T-helper 2 cell (primary cell): ENCODE measurements at places on chromosomes 5 and 9.

GRCh38 chr9:136209232-136209631, 4.3 kb upstream of the LHX3 start:
- no peak for DNase-seq

GRCh38 chr9:8536845-8537244, 737.3 kb upstream of the DMAC1 start:
- no peak for DNase-seq

- DNase-seq = no peak
These were observed 26.9 kb upstream of the CORO2A start for GRCh38 chr9:98219364-98219716.

DNA sequence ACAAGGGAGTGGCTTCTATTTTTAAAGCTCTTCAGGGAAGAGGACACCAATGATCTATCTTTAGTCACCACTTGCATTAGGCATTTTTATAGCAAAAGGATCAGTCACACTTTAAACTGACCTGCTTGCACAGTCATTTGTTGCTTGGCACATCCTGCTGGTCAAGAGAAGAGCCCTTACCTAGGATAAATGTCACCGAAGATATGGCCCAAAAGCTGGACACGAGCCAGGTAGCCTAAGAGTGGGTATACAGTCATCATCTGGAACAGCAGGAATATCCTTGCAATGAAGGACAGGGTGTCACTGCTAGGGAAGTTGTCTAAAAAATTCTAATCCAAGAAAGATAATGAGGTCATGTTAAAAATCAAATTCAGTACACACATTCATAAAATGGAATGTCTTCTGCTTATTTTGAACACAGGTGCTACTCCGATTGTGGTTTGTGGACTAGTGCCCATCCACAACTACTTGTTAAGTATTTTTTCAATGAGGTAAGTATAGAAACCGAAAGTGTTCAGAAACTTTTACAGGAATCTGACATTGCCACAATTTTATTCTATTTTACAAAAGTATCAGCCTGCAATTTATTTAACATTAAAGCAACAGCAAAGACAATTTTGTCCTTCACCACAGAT, 78.4 kb downstream of the SLC38A9 start:
- DNase-seq = no peak

DNA sequence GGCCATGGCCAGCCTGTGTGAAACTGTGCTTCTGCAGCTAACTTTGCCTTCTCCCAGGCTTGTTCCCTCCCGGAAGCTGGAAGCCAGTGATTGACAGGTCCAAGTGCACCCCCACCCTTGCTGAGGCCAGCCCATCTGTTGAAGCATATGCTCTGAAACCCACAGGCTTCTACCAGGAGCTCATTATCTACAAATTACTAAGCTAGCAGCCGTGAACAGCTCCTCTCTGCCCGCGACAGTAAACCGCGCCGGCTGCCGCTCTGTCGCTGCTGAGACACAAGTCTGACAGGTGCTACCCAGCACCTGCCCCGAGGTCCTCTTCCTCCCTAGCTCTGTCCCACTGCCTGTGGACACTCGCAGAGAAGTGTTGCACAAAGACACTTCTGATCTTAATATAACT, 490.9 kb downstream of the GADD45G start:
- DNase-seq = no peak

DNA sequence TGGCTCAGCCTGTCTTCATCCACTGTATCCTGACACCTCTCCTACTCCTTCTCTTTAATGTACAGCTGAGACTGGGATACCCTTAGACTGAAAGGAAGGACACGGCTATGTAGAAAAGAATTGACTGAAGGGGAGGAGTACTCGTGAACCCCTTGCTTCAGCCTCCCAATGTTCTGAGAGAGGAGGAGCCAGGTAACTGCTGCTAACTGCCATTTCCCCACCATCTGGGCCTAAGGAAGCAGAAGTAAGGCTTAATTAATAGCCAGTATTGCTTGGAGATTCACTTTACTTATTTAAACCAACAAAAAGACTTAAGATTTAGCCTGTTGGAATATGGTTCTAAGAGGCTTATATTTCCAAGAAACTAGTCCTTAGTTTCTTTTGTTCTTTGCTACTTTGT, 18.8 kb upstream of the RGS3 start:
- no peak for DNase-seq

DNA sequence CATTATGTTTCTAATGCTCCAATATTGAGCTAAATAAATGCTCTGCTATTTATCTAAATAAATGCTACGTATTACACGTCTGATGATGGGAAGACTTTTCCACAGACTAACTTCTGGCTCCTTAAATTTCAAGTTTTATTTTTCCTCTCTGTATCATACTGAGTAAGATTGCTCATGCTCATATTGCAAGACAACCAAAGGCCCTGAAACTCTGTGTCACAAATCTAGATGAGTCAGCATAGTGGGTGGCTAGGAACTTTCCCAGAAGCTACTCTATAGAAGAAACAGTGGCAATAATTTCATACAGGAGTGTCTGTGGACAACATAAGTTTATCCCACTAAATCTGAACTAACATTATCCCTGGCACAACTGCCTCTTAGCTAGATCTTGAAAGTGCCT, 53.0 kb upstream of the RFX3 start:
- DNase-seq = no peak

DNA sequence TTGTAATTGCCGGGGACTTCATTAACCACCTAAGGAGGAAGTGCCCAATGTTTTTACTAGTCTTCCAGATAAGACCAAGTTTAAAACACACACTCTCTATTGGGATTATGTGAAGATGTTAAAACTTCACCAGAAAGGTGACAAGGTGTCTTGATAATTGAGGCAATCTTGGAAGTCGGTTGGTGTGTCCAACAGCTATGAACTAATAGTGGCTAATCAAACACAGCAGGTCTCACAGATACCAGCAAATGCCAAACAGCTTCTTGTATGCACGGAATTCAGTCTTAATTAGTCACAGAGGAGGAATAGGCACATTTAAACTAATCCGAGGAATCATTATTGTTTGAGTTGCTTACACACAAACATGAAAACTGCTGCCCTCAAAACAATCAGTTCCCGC, 214.5 kb downstream of the SEC61B start:
- DNase-seq = no peak

GRCh38 chr5:39422036-39422606, 2.7 kb downstream of the DAB2 start:
- DNase-seq = no peak

DNA sequence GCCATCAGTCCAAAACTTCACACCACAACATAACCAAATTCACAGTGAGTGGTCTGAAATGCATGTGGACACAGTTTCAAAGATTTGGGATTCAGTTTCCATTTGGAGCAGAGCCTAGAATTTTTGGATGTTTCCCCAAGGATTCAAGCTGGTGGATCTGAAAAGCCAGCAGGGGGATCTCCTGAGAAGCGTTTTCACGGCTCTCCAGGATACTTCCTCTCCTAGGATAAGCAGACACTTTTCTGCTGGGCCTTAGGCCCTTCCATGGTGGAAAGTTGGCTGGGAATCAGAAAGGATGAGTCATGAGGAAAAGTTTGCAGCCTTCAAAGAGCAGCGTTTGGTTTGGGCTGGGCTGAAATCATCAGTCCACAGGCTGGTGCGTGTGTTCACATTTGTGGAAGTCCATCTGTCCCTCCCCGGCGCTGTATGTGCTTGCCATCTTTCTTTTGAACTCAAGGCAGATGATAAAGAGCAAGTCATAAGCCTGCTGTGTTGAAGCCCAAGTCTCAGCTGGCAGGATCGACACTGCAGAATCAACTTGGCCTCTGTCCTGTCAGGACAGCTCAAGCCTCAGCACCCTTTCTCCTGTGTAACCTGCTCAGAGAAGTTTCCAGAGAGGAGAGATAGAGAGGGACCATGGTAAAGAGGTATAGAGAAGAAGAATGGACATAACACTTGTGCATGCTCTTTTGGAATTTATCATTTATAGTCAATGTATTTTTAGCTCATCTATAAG, 152.6 kb upstream of the MSX2 start:
- DNase-seq = no peak

- no peak for DNase-seq
These were observed 522.9 kb downstream of the RASEF start for GRCh38 chr9:82539856-82540579.
